Endothelial cell (in vitro differentiated cells): ENCODE measurements at places on chromosomes 4 and X.

DNA sequence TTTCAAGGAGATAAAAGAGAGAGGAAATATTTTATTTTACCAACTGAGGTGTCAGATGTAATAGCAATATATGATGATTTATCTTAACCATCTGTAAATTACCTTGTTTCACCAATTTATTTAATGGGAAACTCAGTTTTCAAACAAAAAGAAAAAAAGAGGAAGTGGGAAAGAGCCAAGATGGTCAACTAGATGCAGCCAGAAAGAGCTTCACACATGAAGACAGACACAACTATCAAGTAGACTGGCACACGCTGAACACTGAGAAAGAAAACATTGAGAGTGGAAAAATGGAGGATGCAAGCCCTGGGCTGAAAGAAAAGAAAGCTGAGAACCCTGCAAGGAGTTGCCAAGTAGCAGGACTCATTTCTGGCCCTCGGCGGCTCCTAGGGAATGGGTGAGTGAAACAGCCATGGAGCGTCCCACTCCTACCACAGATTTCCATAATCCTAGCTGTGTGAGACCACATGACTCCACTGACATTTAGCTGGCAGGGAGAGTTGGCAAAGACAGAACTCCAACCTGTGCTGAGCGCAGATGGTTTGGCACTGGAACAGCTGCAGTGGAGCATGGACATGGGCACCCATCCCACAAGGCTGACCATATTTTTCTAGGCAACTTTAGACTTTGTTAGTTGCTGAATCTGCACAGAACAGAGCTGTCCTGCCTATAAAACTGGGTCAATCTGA, 409.3 kb downstream of the FAM47B start:
- no peaks in the 10 kb centered on the region for H3K27me3 ChIP-seq
- no peak for DNase-seq
- H3K36me3 ChIP-seq: no peaks in the 10 kb centered on the region
- no peaks in the 10 kb centered on the region for H3K4me1 ChIP-seq
- H3K4me3 ChIP-seq: no peak overlapping the region
- no peak overlapping the region for H3K27ac ChIP-seq

DNA sequence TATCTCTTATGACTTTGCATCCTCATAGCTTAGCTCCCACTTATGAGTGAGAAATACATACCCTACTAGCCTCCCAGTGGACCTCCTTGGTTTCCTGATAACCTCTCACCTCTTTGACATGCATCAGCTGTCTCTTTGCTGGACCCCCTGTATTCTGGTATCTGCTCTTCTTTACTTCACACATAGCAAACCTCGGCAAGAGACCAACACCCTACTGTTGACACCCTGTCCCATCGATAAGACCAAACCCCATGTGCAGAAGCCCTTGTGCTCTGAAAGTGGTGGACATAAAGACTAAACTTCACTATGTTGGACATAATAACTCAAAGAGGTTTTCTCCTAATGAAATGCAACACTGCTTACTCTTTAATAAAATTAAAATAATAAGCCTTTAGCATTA, 75.7 kb downstream of the RNF150 start:
- H3K36me3 ChIP-seq: no peaks in the 10 kb centered on the region
- no peaks in the 10 kb centered on the region for H3K4me1 ChIP-seq
- H3K27ac ChIP-seq: no peak overlapping the region
- no peak overlapping the region for H3K4me3 ChIP-seq

GRCh38 chr4:57672846-57673433, 562.8 kb upstream of the IGFBP7 start:
- peaks cover 14% of the 10 kb centered on the region for H3K4me1 ChIP-seq
- no peaks in the 10 kb centered on the region for H3K27me3 ChIP-seq
- H3K4me3 ChIP-seq: no peak overlapping the region

- no peaks in the 10 kb centered on the region for H3K27me3 ChIP-seq
- no peak overlapping the region for H3K27ac ChIP-seq
These were observed 32.8 kb upstream of the LSM6 start for GRCh38 chr4:146142768-146143167.

DNA sequence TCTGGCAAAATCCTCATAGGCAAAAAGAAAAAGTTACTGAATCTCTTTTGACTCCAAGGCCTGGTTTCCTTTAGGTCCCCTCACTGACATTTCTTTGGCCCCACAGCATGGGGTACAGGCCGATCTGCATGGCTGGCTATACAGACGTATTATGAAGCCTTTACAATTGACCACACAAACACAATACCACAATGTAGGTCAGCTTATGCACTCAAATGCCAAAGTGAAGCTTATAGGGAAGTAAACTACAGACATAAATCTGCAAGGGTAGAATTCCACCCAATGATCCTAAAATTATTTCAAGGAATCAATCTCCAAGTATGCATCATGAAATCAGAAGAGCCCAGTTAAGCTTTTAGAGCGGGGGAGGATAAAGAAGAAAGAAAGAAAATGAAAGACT, 20.7 kb downstream of the STX18 start:
- no peak overlapping the region for H3K4me3 ChIP-seq
- H3K36me3 ChIP-seq: no peaks in the 10 kb centered on the region
- no peaks in the 10 kb centered on the region for H3K27me3 ChIP-seq
- no peak overlapping the region for H3K27ac ChIP-seq

GRCh38 chr4:87961993-87962392, 13.5 kb upstream of the SPP1 start:
- DNase-seq: no peak
- H3K4me3 ChIP-seq: no peak overlapping the region
- no peak overlapping the region for H3K27ac ChIP-seq
- H3K36me3 ChIP-seq: no peaks in the 10 kb centered on the region
- peaks cover 2% of the 10 kb centered on the region for H3K4me1 ChIP-seq
- peaks cover 1% of the 10 kb centered on the region for H3K27me3 ChIP-seq

- H3K4me3 ChIP-seq: no peak overlapping the region
- no peak for DNase-seq
- no peak overlapping the region for H3K27ac ChIP-seq
- H3K27me3 ChIP-seq: no peaks in the 10 kb centered on the region
- H3K36me3 ChIP-seq: peaks cover 26% of the 10 kb centered on the region
These were observed 63.2 kb downstream of the ANAPC10 start for GRCh38 chr4:145034727-145035211.

- no peaks in the 10 kb centered on the region for H3K4me1 ChIP-seq
- peaks cover 12% of the 10 kb centered on the region for H3K36me3 ChIP-seq
- no peak overlapping the region for H3K27ac ChIP-seq
- peaks cover 4% of the 10 kb centered on the region for H3K27me3 ChIP-seq
These were observed 8.9 kb upstream of the CRLF2 start for GRCh38 chrX:1221296-1221845.

GRCh38 chr4:145498430-145498829, 16.8 kb downstream of the SMAD1 start:
- H3K4me3 ChIP-seq: no peak overlapping the region
- DNase-seq: no peak
- peaks cover 65% of the 10 kb centered on the region for H3K4me1 ChIP-seq
- peaks cover 28% of the 10 kb centered on the region for H3K36me3 ChIP-seq
- peaks cover 4% of the 10 kb centered on the region for H3K27me3 ChIP-seq

DNA sequence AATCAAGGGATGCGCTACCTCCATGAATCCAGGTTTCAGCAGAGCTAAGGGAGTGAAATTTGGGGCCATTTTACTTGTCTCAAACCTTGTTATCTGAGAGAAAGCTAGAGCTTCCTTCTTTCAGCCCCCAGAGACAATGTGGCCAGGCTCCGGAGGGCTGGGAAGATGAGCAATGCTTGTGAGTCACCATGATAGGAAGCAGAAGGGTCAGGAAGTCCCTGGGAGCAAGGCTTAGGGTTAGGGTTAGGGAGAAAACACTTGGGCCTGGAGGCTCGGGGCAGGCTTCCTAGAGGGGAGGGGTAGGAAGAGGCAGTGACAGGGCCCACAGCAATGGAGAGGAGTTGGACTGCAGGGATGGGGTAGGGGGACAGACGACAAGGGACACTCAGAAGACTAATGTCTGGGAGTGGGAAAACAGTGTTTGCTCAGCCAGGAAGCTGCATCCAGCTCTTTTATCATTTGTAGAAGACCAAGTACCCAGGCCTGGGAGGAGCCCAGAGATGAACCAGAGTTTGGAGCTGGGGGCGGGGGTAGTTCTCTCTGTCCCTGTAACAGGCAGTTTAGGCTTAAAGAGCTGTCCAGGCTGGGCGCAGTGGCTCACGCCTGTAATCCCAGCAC, 16.4 kb upstream of the PORCN start:
- peaks cover 5% of the 10 kb centered on the region for H3K4me1 ChIP-seq
- H3K36me3 ChIP-seq: no peaks in the 10 kb centered on the region
- H3K27me3 ChIP-seq: peaks cover 2% of the 10 kb centered on the region
- DNase-seq: no peak

GRCh38 chr4:8740666-8741395, 130.8 kb downstream of the HMX1 start:
- peaks cover 8% of the 10 kb centered on the region for H3K27me3 ChIP-seq
- H3K4me3 ChIP-seq: no peak overlapping the region
- DNase-seq: no peak
- H3K36me3 ChIP-seq: no peaks in the 10 kb centered on the region
- H3K4me1 ChIP-seq: no peaks in the 10 kb centered on the region

- no peaks in the 10 kb centered on the region for H3K27me3 ChIP-seq
- H3K27ac ChIP-seq: no peak overlapping the region
- no peak for DNase-seq
- no peak overlapping the region for H3K4me3 ChIP-seq
These were observed 55.3 kb downstream of the TMEM131L start for GRCh38 chr4:153521478-153521877.

DNA sequence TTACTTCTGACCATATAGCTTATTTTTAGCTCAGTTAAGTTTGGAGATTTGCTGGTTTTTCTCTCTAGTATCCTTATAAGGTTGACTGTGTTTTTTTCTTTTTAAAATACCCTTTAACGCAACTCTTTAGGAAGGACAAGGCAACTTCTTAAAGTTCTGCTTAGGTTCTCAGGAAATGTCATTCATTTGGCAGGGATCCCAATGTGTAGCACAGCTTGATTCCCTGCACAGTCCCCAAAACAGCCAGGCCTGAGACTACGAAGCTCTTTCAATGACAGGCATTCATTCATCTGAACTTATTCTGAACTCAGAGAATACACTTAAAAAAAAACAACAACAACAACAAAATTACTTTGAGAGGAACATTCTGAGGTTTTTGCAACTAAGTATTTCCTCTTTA, 1765.8 kb downstream of the PCDH7 start:
- H3K4me1 ChIP-seq: no peaks in the 10 kb centered on the region
- H3K36me3 ChIP-seq: no peaks in the 10 kb centered on the region
- H3K27me3 ChIP-seq: no peaks in the 10 kb centered on the region
- no peak for DNase-seq
- no peak overlapping the region for H3K27ac ChIP-seq
- no peak overlapping the region for H3K4me3 ChIP-seq

DNA sequence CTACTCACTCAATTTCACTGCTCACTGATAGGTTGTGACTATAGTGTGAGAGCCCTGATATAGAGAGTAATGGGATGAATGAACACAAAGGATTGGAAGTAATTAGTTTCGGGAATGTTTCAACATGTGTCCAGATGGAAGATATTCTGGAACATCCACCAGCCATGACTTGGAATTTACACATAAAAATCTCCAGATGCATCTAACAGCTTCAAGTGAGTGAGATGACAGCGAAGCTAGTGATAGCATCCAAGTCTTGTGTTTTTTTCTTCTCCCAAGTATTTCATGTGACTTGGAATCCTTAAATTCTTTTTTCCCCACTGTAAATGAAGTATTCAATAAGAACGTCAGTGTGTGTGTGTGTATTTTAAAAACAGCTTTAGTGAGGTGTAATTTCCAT, 82.1 kb downstream of the CLDN34 start:
- H3K4me1 ChIP-seq: peaks cover 31% of the 10 kb centered on the region
- H3K36me3 ChIP-seq: peaks cover 3% of the 10 kb centered on the region
- peaks cover 4% of the 10 kb centered on the region for H3K27me3 ChIP-seq
- H3K27ac ChIP-seq: peak overlapping the region; percentile 30
- no peak for DNase-seq
- H3K4me3 ChIP-seq: no peak overlapping the region

DNA sequence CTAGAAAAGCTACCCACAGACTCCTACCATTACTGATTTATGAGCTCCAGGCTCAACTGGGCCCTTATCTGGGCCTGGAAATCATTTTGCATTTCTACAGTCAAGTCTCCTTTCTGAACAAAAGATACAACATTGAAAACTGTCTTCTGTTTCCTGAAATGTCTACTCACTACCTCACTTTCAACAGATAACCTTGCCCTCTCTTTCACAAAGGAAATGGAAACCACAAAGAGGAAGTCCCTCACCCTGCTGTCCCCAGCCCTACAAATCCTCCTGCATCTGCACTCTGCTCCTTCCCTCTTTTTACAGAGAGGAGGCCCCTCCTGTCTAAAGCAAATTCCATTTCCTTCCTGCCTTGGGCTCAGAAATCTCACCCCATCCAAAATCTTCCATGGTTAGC, 24.8 kb upstream of the CYBB start:
- no peaks in the 10 kb centered on the region for H3K36me3 ChIP-seq
- no peaks in the 10 kb centered on the region for H3K4me1 ChIP-seq
- no peak for DNase-seq
- H3K4me3 ChIP-seq: no peak overlapping the region

- H3K27ac ChIP-seq: peak overlapping the region; percentile 19
- peak; percentile 70 for DNase-seq
- H3K4me1 ChIP-seq: peaks cover 27% of the 10 kb centered on the region
- H3K36me3 ChIP-seq: no peaks in the 10 kb centered on the region
These were observed 16.2 kb downstream of the POU4F2 start for GRCh38 chr4:146654687-146655520.

DNA sequence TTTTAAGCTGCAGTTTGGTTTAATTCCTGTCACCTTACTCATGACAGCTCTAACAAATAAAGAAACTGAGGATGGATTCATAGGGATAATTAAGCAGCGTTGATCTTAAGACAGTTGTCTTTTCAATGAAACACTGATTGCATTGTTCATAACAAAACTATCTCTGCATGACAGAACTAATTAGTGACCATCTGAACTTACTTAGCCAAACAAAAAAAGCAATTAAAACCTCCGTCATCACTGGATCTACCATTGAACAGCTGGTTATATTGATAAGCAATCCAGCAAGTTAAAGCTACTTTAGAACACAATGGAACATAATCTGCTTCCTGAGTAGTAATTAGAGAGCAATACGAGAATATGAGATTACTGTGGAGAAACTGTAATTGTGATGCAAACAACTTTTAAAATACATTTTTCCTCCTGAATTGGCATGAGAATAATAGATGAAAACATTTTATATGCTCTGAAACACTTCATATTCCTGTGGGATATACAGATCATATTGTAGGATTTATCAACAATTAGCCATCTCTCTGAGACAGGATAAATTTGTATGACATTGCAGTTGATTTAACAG, 2576.8 kb downstream of the PCDH7 start:
- H3K4me3 ChIP-seq: no peak overlapping the region
- no peak overlapping the region for H3K27ac ChIP-seq
- H3K4me1 ChIP-seq: peaks cover 8% of the 10 kb centered on the region
- no peaks in the 10 kb centered on the region for H3K27me3 ChIP-seq
- DNase-seq: no peak

DNA sequence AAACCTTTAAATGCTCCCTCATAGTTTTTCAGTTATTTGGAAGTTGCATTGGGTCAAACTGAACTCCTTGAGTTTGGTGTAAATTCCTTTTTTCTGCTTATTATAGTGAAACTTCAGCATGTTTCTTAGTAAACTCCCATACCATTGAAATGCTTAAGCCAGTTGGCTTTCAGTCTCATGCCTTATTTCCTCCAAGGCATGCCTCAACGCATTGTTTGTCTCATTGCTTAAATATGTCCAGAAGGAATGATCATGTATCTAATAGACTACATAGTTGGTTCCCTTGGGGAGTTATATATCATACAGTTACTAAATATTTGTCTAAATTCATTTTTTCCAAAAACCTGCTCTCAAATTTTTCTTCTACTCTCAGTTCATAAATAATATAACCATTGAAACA, 114.0 kb downstream of the STOX2 start:
- H3K27me3 ChIP-seq: no peaks in the 10 kb centered on the region
- H3K4me1 ChIP-seq: no peaks in the 10 kb centered on the region
- H3K36me3 ChIP-seq: no peaks in the 10 kb centered on the region
- no peak for DNase-seq
- no peak overlapping the region for H3K4me3 ChIP-seq
